ENCODE measurements at places on chromosomes 7 and 10.

GRCh38 chr7:48734695-48735406 is 189.5 kb upstream of the CDC14C start:
- DNase-seq, result no peak

DNA sequence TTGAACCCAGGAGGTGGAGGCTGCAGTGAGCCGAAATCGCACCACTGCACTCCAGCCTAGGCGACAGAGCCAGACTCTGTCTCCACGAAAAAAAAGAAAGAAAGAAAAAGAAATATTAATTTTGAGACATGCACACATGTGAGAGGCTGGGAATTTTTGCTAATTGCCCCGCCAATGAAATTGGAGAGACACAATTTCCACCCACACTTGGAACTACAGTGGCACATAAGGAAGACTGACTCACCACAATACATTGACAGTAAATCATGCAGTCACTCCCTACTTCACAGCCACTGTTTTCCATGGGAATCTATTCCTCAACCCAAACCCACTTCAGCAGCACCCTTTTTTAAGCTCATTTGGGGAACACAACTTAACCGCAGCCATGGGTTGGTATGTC is 139.7 kb downstream of the CALN1 start:
- no peak for DNase-seq

DNA sequence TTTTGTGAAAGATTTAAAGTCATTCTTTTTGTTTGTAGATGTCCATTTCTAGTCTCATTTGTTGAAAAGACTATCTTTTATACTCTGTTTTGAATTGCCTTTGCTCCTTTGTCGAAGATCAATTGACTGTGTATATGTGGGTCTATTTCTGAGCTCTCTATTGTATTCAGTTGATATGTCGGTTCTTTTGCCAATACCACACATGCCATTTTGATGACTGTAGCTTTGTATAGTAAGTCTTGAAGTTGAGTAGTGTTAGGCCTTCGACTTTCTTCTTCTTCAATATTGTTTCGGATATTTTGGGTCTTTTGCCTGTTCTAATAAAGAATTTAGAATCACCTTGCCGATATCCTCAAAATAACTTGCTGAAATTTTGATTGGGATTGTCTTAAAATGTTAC is 104.5 kb downstream of the CCSER2 start:
- DNase-seq, result no peak

- DNase-seq, result no peak
Measured at GRCh38 chr7:2501947-2502646, 17.5 kb upstream of the LFNG start.

Measured in pulmonary artery endothelial cell (primary cell).